Activated CD4-positive, alpha-beta T cell treated with anti-CD3 and anti-CD28 coated beads, Interleukin-2, amount 50 U/mL, for 1 hour (primary cell): ENCODE measurements at places on chromosomes 16 and 17.

- no peak for DNase-seq
Measured at GRCh38 chr16:53115773-53116172, 61.0 kb downstream of the CHD9 start.

DNA sequence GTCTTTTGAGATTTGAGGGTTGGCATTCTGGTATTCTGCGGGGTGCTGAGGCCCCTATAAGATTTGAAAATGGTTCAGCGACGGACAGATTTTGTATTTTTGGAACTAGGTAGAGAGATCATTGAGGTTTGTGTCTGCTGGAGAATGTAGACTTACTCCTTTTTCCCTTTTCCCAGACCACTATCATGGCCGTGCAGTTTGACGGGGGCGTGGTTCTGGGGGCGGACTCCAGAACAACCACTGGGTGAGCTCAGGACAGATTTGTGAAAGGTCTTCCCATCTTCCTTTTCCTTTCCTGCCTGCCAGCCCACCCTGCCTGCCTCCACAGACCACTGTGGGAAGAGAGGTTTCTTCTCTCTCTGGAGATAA, 572 bp downstream of the PSMB6 start:
- DNase-seq: no peak

DNA sequence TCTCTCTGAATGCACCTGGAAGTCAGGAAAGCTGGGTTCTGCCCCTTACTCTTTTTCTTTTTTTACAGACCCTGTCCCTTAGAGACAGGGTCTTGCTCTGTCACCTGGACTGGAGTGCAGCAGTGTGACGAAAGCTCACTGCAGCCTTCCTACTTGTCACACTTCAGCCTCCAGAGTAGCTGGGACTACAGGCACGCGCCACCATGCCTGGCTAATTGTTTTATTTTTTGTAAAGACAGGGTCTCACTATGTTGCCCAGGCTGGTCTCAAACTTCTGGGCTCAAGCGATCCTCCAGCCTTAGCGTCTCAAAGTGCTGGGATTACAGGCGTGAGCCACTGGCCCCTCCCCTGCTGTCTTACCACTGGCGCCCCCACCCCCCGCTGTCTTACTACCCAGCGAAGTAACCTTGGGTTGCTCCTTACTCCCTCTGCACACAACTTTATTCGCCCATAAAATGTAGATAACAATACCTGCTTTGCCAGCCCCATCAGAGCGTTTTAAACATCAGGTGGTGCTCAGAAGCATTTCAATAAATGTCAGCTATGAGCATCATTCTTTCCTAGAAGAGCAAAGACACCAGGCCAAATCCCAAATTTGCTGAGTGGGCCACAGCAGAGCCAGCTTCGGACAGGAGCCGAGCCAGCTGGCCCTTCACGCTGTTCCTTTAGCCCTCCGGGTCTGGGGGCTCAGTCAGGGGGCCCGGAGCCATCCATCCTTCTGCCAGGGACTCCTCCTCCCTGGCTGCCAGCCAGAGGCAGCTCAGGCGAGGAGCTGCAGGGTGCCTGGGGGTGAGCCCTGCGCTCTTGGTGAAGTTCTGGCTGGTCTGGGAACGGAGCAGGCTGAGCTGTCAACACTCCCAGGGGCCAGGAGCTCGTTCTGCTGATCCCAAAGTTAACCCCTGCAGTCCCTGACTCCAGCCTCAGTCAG, 24.4 kb downstream of the SRL start:
- DNase-seq: no peak

DNA sequence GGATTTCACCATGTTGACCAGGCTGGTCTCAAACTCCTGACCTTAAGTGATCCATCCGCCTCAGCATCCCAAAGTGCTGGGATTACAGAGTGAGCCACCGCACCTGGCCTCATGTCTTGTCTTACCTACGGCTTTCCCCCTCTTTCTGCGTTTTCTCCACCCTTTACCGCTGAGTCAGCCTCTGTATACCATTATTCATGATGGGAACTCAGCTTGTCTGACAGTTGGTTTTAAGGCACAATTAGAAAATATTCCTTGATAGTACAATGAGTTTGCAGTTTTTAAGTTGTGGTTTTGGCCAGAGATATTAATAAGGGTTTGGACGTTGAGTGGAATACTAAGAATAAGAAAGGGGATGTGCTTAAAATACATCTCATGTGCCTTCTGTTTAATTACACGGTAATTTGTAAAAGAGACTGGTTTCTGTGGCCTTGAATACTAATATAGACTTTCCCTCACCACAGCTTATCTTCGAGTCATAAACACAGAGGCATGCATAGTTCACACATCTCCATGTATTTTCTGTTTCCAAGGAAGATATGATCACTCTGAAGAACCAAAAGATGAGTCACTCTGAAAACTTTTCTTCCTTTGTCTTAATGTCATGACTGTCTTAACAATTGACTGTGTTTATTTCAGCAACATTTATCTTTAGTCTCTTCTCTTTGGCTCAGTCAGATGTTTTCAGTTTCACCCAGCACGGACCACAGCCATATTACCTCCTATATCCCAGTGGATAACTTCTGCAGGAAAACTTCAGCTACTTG, 54.4 kb downstream of the PITPNC1 start:
- DNase-seq: no peak

- no peak for DNase-seq
Measured at GRCh38 chr17:74271281-74271680, 2.8 kb upstream of the DNAI2 start.

GRCh38 chr16:88909431-88910210, 43.2 kb upstream of the PABPN1L start:
- no peak for DNase-seq

DNA sequence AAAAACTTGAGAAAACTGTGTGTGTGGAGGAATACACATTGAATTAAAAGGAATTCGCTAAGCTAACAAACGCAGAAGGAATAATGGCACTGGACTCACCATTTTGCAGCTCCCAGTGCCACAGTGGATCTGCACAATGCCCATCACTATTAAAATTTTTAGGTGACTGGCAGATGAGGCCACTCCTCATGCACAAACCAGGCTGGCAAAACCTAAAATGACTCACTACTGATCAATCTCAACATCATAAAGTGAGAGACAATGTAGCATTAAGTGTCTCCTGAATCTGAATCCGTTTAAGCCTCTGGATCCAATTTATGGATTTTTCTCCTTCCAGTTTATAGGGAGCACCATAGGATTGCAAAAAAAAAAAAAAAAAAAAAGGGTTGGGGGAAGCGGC, 20.6 kb downstream of the MYH10 start:
- no peak for DNase-seq

GRCh38 chr16:83258366-83258928, 549.3 kb upstream of the HSBP1 start:
- no peak for DNase-seq

- no peak for DNase-seq
Measured at GRCh38 chr17:58184986-58185761, 7.4 kb upstream of the EPX start.

DNA sequence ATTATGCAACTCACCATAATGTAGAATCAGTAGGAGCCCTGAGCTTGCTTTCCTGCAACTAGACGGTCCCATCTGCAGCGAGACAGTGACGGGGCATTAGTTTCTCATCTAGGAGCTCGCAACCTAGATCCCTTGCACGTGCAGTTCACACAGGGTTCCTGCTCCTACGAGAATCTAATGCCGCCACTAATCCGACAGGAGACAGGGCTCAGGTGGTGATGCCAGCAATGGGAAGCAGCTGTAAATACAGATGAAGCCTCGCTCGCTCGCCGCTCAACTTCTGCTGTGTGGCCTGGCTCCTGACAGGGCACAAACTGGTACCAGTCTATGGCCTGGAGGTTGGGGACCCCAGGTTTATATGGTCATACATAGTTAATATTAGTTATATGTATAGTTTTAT, 394.5 kb downstream of the NPIPA8 start:
- DNase-seq: no peak

GRCh38 chr16:71855937-71856662, 10.3 kb downstream of the ATXN1L start:
- no peak for DNase-seq
